ENCODE measurements at places on chromosomes 3 and 15.
A peak's percentile ranks its signal among the peaks of the same experiment; 100 is the strongest.

- DNase-seq, result peak; percentile 71
Measured at GRCh38 chr15:99732751-99733267, 428 bp downstream of the LYSMD4 start.

GRCh38 chr3:105805404-105805803 is 63.4 kb downstream of the CBLB start:
- no peak for DNase-seq

- no peak for DNase-seq
Measured at GRCh38 chr3:123038751-123039150, 11.2 kb upstream of the SEMA5B start.

- no peak for DNase-seq
Measured at GRCh38 chr3:12149029-12149428, 9.7 kb downstream of the TIMP4 start.

- no peak for DNase-seq
Measured at GRCh38 chr3:193896419-193896818, 239.5 kb upstream of the HES1 start.

DNA sequence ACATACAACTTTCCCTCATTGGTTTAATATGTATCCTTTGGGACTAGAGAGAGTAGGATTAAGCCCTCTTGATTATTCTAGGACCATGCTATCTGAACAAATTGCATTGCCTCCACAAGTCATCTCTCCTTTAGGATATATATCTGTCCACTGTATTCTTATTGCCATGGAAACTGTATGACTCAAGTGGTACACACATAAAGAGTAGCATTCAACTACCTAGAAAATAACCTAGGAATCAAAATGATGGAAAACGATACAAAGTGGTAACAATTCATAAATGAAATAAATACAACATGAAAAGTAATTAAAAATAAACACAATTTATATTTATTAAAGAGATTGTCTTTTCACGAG is 212.1 kb upstream of the P2RY1 start:
- no peak for DNase-seq

- no peak for DNase-seq
Measured at GRCh38 chr15:63497642-63498467, 6.5 kb upstream of the USP3 start.

DNA sequence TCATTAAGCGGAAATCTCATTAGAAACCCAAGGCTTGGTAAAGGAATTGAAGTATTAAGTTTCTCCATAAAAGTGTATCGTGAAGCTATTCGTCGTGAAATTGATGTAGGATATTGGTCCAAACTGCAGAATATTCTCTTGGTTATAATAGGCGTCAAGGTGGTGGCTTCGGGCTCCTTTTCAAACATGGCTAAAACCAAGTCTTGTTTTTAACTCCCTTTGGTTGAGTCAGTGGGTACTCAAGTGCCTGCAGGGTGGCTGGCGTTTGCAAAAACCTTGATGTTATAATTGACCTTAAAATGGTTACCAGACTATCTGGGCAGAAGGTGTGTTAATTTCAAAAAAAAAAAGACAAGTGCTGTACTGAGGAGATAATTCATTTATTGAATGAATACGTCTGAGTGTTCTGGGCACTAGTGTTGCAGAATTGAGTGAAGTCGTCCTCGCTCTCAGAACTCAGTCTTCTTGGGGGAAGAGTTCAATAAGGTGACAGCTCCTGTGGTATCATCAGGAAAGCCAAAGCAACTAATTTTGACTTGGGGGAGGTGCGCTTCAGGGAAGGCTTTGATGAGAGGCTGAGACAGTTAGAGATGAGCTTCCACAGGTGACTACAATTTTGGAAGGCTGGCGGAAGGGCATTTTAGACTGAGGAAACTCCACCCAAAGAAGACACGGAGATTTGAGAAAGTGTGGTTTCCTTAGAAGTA is 1.5 kb downstream of the UBE2Q2 start:
- no peak for DNase-seq

GRCh38 chr3:162525066-162525742 is 1028.6 kb downstream of the OTOL1 start:
- DNase-seq, result no peak

- no peak for DNase-seq
Measured at GRCh38 chr3:171469376-171469775, 9.2 kb upstream of the TNIK start.

Data from HuH-7.5 (cell line).